ENCODE measurements at places on chromosomes 3 and 15.

- H3K27ac ChIP-seq: peak overlapping the region; percentile 58
- H3K4me3 ChIP-seq: no peak overlapping the region
- no peaks in the 10 kb centered on the region for H3K27me3 ChIP-seq
- H3K36me3 ChIP-seq: no peaks in the 10 kb centered on the region
- DNase-seq: no peak
These were observed 408.2 kb upstream of the THBS1 start for GRCh38 chr15:39172380-39173281.

GRCh38 chr15:77168616-77169015 is 97.7 kb upstream of the TSPAN3 start:
- H3K4me1 ChIP-seq: peaks cover 11% of the 10 kb centered on the region
- peaks cover 12% of the 10 kb centered on the region for H3K36me3 ChIP-seq

GRCh38 chr3:10599444-10599843 is 94.1 kb upstream of the ATP2B2 start:
- no peaks in the 10 kb centered on the region for H3K27me3 ChIP-seq
- H3K4me1 ChIP-seq: no peaks in the 10 kb centered on the region
- no peaks in the 10 kb centered on the region for H3K36me3 ChIP-seq
- peak overlapping the region; percentile 89 for H3K27ac ChIP-seq

DNA sequence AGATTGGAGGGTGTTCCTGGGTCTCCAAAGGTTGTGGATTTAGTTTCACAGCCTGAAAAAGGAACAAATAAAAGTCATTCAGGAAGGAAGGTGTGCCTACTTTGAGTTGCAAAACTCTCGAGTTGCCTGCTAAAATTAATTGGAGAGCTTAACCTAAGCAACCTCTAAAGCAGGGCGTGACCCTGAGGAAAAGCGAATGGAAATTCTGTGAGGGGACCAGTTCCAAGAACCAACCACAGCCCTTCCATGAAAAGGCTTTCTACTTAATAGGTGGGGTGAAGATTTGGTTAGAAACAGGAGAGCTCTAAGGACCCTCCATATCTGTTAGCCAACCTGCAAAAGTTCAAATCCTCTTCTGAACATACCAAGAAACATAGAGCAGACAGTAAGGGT is 1.5 kb downstream of the CD80 start:
- no peak overlapping the region for H3K27ac ChIP-seq
- H3K36me3 ChIP-seq: no peaks in the 10 kb centered on the region
- no peaks in the 10 kb centered on the region for H3K4me1 ChIP-seq
- no peaks in the 10 kb centered on the region for H3K27me3 ChIP-seq
- no peak overlapping the region for H3K4me3 ChIP-seq

- no peaks in the 10 kb centered on the region for H3K4me1 ChIP-seq
- no peaks in the 10 kb centered on the region for H3K36me3 ChIP-seq
- no peak for DNase-seq
- no peak overlapping the region for H3K4me3 ChIP-seq
- H3K27me3 ChIP-seq: no peaks in the 10 kb centered on the region
These were observed 251.9 kb upstream of the TMC3 start for GRCh38 chr15:81625896-81626295.

DNA sequence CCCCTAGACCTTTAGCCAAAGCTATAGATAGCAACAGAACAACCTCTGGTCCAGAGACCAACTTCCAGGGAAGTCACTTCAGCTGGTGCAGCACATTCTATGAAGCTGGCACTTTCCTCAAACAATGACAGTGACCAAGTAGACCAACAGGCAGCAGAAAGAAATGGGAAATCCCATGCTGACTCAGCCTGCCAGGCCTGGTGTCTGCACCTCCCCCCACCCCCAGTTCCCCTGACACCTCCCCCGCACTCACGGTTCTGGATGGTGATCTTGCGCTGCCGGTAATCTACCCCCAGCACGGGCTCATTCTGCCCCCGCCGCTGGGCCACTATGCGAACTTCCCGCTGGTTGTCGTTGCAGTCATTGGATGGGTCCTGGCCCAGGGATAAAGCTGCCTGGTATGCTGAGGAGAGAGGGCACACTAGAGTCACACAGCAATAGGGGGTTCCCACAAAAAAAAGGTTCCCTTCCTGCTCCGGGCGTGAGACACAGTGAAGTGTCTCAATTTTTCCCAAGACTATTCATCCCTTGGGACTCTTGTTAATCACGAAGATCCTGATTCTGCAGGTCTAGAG is 17.0 kb downstream of the ILDR1 start:
- no peaks in the 10 kb centered on the region for H3K27me3 ChIP-seq
- DNase-seq: no peak
- H3K27ac ChIP-seq: no peak overlapping the region
- no peaks in the 10 kb centered on the region for H3K36me3 ChIP-seq
- H3K4me1 ChIP-seq: no peaks in the 10 kb centered on the region
- H3K4me3 ChIP-seq: no peak overlapping the region

- H3K27ac ChIP-seq: no peak overlapping the region
- no peaks in the 10 kb centered on the region for H3K36me3 ChIP-seq
- DNase-seq: no peak
- no peak overlapping the region for H3K4me3 ChIP-seq
- H3K4me1 ChIP-seq: peaks cover 2% of the 10 kb centered on the region
- H3K27me3 ChIP-seq: no peaks in the 10 kb centered on the region
These were observed 55.4 kb downstream of the B3GALNT1 start for GRCh38 chr3:161049683-161050248.
